ENCODE measurements at places on chromosomes 6 and 20.

GRCh38 chr20:51091406-51092195 lies 68.7 kb upstream of the KCNG1 start:
- no peak for DNase-seq

GRCh38 chr20:46512943-46513844 lies at the start of gene ZNF334:
ZNF334 (minus strand) TSS chr20:46513559; CDS start chr20:46512102, 1,457 bp downstream.
- no peak for DNase-seq

- no peak for DNase-seq
Observed at GRCh38 chr6:15329197-15329671, 83.4 kb downstream of the JARID2 start.

GRCh38 chr6:84428300-84428907 lies 201.0 kb upstream of the CEP162 start:
- DNase-seq, result no peak

GRCh38 chr6:148851683-148852556 lies 105.1 kb downstream of the UST start:
- DNase-seq, result no peak

DNA sequence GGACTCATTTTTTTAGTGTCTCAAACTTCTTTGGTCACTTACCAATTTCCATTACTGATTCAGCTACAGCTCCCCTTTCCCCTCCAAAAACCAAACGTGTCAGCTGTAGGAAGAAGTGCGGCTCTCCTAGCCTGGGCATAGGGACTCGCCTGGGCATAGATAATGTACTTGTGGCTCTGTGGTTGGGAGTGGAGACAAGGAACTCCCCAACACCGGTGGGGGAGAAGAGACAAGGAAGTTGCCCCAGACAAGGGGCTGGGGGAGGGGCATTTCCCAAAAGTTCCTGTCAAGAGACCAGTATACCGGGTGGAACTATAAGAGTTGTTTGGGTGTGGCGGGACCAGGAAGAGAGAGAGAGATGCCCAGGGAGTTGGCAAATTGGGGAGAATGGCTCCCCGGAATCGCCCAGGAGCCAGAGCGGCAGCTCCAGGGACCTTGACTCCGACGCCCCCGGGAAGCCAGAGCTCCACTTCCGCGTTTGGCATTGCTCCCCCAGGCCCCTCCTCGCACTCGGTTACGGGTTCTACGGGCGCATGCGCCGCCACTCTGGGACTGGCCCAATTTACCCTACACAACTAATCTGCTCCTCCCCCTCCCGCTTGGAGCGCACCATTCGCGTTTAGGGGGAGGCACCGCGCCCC lies 871 bp upstream of the ZFAND3 start:
- DNase-seq, result peak; percentile 93

- no peak for DNase-seq
Observed at GRCh38 chr6:69719602-69720193, 77.1 kb downstream of the LMBRD1 start.

GRCh38 chr20:15396026-15396425 lies 1058.6 kb upstream of the FLRT3 start:
- no peak for DNase-seq

GRCh38 chr6:159047891-159048685 lies 3.3 kb upstream of the TAGAP start:
- DNase-seq, result no peak

- DNase-seq, result no peak
Observed at GRCh38 chr6:40585651-40586269, 1.4 kb downstream of the LRFN2 start.

GRCh38 chr6:139732451-139732850 lies 358.0 kb upstream of the CITED2 start:
- no peak for DNase-seq

GRCh38 chr6:12354499-12354898 lies 64.3 kb downstream of the EDN1 start:
- DNase-seq, result no peak

- DNase-seq, result no peak
Observed at GRCh38 chr6:120083186-120083585, 733.6 kb upstream of the MAN1A1 start.

All from activated CD4-positive, alpha-beta T cell treated with anti-CD3 and anti-CD28 coated beads, Interleukin-2, amount 50 U/mL, for 1 hour (primary cell).